LHCN-M2 (cell line): ENCODE measurements at places on chromosomes 7 and 10. TPM values are rescaled to one million over a fixed set of nuclear protein-coding genes. Genes with fewer than 3 reads are reported as not detected.

DNA sequence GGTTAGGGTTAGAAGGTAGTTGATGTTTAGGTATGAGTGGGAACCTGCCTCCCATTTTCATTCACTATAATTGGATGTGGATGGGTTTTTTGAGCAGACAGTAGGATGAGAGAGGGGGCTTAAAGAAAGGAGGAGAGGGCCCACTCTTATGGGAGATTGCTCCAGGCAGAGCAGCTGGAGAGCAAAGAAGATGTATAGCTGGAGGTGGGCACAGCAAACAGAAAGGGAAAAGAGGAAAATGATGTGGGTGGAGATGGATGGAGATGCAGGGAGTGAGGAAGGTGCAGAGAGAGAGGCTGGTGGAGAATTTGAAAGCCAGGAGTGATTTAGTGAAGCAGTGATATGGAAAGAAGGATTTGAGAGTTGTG, 29.9 kb downstream of the LSMEM1 start:
- no peak for DNase-seq

GRCh38 chr7:123492485-123492884, 41.9 kb downstream of the IQUB start:
- peak; percentile 45 for DNase-seq

GRCh38 chr10:14350006-14350405, 19.3 kb upstream of the FRMD4A start:
- no peak for DNase-seq

The BICC1 gene
- 17.3 and 20.7 TPM in 2 replicates for total RNA-seq

DNA sequence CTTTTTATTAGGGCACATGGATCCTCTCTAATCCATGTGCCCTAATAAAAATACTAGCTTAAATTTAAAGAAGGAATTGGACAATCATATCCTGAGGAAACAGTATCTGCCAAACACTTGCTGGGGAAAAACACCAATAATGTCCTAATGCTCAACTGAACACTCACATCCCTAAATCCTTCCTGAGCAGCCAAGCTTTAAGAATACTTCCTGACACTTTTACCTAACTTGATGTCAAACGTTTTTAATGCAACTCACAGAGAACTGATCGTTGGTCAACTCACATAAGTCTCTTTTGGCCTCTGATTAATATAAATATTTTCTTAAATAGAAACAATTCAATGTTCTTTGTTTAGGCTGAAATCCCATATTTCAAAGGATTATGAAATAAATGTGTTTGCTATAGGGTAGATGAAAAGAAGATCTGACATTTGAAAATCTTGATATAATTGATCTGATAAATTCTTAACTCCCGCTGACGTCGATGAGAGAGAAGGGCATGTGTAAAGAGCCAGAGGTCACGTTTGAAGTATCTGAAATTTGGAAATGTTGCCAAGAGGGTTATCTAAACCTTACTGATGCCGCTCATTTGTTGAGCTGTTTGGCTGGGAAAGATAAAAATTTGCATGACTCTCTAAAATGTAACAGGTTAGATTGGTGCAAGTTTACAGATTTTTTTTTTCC, 122.8 kb upstream of the RHOBTB1 start:
- DNase-seq: no peak

DNA sequence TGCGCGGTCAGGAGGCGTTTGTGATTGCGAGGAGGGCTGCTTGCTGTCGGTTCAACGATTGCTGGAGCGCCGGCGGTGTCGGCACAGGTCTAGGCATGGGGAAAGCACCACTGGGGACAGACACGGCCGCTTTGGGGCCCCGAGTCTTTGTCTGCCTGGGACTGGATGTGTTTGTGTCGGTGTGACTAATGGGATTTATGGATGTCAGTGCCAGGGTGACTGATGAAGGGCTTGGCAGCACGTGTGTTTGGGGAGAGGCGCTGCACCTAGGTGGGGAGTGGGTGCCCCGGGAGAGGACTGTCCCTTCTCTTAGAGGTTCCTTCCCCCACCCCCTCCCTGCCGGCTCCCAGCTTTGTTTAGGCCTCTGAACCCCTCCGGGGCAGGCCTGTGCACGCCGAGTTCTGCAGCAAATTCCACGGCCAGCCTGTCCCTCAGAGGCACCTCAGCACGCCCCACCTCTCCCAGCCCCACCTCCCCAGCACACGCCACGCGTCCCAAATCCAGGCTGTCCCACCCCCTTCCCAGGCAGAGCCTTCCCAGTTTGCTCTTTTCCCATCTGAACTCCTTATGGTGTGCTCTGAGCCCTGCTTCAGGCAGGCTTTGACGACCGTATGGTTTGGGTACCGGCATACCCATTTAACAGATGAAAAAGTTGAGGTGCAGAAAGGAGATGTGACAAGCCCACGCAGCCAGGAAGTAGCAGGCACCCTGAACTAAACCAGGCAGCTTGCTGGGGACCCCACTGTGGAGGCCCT, 6.4 kb upstream of the TNRC18 start:
- DNase-seq: peak; percentile 44

DNA sequence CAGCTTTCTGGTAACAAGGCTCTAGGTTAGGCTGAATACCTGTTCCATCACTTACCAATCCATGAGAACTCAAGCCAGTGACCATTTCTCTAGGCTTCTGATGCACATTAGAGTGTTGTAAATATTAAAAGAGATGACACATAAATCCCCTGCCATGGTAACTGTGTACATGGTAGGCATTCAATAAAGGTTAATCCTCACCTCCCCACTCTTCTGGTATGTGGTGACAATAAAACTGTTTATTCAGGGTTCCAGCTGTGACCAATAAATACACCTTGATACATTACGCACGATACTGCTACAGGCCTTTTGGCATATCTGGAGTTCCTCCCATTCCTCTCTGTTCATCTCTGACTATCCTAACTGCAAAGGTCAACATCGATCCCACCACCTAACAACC, 171.9 kb downstream of the SRPK2 start:
- no peak for DNase-seq

The EXOC6 gene
- 1.9 and 4.3 TPM in 2 replicates for total RNA-seq

GRCh38 chr7:157688533-157689268, 351.9 kb downstream of the DNAJB6 start:
- no peak for DNase-seq

The STK31 gene
- total RNA-seq: not detected in 2 replicates

The TCERG1L gene
- total RNA-seq: not detected in 2 replicates

DNA sequence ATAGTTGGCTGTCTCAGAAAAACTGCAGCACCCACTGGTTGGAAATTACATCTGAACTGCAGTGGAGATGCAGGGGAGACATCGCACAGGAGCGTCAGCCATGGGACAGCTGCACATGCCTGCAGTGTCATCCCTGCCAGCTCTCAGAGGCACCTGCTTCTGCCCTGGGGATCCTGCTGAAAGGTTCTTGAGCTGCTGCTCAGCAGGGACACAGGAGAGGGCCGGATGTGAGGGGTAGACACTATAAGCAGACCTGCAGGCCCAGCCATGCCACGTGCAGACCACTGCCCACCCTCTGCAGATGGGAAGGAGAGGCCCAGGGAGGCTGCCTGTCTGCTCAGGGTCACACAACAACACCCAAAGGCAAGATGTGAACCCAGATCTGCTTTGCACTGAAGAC, 601.4 kb downstream of the DNAJB6 start:
- no peak for DNase-seq

DNA sequence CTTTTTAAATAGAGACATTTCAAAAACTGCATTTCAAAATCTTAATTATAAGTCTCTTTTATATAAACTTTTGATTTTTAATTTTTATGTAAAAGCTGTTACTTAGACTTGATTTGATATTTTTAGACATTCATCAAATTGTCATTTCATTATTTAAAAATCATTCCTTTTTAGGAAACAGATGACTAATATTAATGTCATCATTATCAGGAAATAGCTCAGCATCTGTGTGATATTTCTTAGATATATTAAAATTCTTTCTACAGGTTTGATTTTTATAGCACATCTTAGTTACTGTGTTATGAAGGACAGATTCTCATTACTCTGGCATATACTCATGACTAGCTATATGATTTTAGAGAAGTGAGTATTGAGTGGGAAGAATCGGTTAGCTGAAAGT, 17.2 kb downstream of the RUNDC3B start:
- no peak for DNase-seq

DNA sequence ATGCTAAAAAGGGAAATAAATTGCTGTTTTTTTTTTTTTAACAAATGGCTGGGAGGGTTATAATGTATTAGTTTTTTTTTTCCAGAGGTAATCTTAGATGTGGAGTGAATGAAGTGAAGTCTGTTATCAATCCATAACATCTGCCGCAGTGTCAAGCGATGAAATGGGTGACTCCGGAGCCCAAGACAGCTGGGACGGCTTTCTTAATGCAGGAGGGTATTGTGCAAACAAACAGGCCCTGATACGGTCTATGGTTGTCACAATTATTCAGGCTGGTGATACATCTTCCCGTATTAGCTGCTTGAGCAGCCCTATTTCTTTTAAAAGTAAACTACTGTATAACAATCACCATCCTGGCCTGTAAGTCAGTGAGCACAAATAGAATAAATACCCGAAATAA, 1231.2 kb downstream of the GATA3 start:
- no peak for DNase-seq

- no peak for DNase-seq
Observed at GRCh38 chr10:4046712-4047354, 261.8 kb upstream of the KLF6 start.

The PON1 gene
- 0.75 TPM in 1 of 2 replicates, not detected in the other for total RNA-seq

DNA sequence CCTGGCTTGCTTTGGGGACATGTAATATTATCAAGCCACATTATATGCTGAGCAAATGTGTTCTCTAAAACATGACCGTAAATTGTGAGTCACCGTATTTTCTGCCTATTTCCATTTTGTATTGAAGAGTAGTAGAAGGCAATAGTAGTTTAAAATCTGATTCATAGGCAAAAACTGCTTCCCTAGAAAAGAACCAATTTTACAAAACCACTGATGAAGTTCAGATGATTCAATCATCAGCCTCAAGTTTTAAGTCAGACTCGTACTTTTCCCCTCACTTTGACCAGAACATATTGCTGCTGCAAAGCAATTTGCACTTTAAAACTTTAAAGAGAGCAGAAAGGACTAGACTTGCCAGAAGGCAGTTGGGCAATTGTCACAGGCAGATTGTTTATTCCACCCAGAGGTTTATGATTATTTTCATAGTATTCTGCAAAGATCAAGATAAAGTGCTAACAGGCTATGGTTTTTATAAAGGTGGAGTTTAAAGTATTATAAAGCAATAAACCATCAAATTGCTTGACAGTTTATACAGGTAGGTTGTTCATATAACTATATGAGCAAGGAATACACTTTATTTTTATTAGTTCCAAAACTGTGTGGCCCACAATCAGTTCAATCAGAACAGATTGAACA, 168.2 kb downstream of the ETV1 start:
- peak; percentile 59 for DNase-seq

DNA sequence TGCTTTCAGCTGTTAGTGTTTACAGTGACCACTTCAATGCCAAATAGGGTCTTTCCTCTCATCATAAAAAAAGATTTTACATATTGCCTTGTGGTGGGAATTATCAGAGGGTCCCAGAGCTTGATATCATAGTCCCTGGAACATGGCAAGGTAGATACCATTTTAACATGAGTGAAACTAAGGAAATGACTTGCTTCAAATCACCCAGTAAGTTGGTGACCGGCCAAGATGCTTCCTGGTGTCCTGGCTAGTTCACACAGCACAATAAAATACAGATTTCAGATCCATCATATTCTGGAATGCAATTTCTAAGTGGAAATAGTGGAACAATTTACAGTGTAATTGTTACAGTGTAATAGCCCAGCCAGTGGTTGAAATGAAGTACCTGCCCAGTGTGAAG, 36.6 kb downstream of the CNNM1 start:
- no peak for DNase-seq

DNA sequence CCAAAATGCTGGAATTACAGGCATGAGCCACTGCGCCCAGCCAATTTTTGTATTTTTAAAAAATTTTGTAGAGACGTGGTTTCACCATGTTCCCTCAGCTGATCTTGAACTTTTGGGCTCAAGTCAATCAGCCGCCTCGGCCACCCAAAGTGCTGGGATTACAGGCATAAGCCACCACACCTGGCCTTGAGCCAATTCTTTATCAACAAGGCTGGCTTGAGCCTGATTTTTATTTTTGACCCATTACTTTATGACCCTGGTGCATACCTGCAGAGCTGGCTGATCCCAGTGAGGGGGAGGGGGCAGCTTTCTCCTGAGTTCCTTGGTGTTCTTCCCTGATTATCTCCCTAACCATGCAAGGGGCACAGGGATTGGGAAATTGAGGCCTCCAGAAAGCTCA, 15.8 kb upstream of the CPA1 start:
- no peak for DNase-seq

The NAT16 gene
- total RNA-seq: not detected in 2 replicates

GRCh38 chr7:27078616-27079233, 17.1 kb downstream of the HOXA1 start:
- no peak for DNase-seq

The OR9A2 gene
- total RNA-seq: not detected in 2 replicates

DNA sequence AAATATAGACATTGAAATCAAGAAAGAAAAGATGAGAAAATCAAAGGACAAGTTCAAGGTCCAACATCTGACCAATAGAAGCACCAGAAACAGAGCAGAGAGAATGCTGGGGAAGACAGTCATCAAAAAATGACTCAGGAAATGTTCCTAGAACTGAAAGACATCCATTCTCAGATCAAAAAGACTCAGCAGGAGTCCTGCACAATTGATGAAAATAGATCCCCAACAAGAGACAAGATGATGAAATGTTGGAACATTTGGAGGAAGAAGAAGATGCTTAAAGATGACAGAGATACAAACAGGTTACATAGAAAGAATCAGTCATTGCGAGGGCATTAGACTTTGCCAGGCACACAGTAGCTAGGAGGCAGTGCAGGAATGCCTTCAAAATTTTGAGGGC, 30.0 kb upstream of the EIF5AL1 start:
- no peak for DNase-seq

DNA sequence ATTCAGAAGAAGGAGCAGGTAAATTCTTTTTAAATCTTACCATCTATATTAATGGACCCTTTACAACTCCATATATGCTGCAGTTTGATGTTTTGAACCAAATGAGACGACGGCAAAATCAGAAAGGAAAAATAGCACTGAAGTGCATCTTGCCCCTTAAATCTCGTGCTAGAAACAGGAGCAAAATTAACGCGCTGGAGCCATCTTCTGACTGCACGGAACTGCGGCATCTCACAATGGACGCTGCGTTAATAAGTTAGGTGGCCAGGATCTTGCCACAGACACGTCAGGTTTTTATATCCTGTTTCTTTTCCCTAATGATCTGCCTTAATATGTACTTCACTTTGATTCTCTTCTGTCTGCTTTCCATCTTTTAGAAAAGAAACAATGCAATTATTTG, 354.5 kb downstream of the TFEC start:
- DNase-seq: peak; percentile 75

The HOXA10 gene
- total RNA-seq: 12.8 and 13.2 TPM in 2 replicates

DNA sequence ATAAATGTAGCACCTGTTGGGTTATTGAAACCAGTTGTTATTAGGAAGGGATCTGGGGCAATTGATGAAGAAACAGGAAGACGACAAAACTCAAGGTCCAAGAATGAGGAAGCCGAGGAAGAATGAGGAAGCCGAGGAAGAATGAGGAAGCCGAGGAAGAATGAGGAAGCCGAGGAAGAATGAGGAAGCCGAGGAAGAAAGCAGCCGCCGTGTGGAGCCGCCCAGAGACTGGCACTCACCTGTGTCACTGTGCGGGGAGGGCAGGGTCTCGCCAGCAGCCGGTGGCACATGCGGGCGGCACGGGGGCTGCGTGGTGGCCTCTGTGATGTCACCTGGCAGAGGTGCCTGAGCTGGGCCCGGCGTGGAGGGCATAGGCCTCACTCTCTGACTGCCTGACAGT, 71.1 kb upstream of the CFAP46 start:
- no peak for DNase-seq
